Stimulated activated CD4-positive, alpha-beta T cell treated with anti-CD3 and anti-CD28 coated beads, Interleukin-4, amount 100 ng/mL, for 48 hours (primary cell): ENCODE measurements at places on chromosomes 5 and 9.

- DNase-seq: no peak
Observed at GRCh38 chr5:181235689-181236366, 7.9 kb downstream of the RACK1 start.

DNA sequence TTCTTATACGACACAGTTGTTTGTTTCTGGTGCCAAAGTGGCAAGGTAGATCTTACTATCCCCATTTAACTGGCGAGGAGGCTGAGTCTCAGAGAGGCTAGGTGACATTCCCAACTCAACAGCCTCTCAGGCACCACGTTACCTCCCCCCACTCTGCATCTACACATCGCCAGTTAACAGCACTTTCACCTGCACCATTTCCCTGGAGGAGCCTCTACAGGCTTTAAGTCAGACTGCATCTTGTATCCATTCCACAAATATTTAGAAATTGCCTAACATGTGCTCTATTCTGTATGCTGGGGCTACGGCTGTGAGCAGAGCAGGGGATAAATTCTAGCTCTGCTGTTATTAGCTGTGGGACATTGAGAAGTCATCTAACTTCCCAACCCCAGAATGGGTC lies 168.6 kb downstream of the INSYN2B start:
- DNase-seq: no peak

- no peak for DNase-seq
Observed at GRCh38 chr5:158033724-158034123, 174.8 kb upstream of the CLINT1 start.

DNA sequence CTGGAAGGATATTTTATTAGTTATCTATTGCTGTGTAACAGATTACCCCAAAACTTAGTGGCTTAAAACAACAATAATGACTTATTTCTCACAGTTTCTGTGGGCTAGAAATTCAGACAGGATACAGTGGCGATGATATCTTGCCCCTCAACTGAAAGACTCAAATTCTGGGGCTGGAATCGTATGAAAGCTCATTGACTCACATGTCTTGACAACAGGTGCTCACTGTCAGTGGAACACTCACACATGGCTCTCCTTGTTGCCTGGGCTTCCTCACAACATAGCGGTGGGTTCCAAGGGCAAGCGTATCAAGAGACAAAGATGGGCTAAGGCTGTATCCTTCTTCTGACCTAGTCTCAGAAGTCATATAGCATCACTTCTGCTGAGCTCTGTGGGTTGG lies 3.7 kb upstream of the GNPDA1 start:
- DNase-seq: peak; percentile 48

- DNase-seq: no peak
Observed at GRCh38 chr5:95181644-95182043, 103.2 kb downstream of the MCTP1 start.

GRCh38 chr5:78541086-78541654 lies 107.4 kb downstream of the LHFPL2 start:
- no peak for DNase-seq

- no peak for DNase-seq
Observed at GRCh38 chr5:87997662-87998061, 271.0 kb downstream of the TMEM161B start.

GRCh38 chr9:114098021-114098935 lies 814 bp downstream of the KIF12 start:
- peak; percentile 36 for DNase-seq

DNA sequence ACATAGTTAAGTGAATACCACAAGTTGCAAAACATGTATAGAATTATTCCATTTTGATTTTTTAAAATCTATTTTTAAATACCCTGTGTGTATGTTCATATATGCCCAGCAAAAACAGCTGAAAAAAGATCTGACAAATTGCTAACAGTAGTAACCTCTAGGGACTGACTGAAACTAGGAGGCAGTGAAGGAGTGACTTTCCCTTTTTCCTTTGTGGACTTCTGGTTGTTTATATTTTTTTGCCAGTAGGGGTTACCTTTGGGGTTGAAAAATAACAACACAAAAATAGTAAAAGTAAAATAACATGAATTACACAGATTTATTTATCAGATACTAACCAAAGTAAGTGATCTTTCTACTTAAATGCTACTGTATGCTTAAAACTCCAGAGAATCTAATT lies 2.9 kb downstream of the MEGF9 start:
- no peak for DNase-seq

DNA sequence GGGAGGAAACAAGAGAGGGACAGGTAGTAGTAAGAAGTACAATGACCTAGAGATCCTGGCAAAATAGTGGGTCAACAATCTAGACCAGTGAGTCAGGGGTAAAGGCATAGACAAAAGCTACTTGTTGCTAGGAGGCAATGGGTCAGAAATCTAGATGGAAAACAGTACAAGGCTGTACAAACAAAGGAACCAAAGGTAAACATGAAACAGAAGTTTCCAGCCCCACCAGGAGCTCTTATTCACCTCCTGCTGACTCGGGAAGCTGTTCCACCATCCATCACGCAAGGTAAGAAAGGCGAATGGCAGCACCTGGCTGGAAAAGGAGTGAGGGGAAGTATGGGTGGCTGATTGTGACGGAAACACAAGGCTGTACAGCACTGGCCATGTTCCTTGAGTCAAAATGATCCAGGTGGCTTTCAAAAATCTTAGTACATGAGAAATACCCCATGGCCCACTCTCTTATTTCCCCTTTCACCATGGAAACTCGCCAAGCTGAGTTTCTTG lies 70.5 kb upstream of the RAI14 start:
- DNase-seq: no peak

- DNase-seq: no peak
Observed at GRCh38 chr5:119943148-119943547, 313.8 kb downstream of the FAM170A start.

- DNase-seq: no peak
Observed at GRCh38 chr9:112380102-112380824, at the start of gene HSDL2. Gene HSDL2, plus strand, starts transcription at chr9:112380108. Its CDS starts 56 bp downstream, at chr9:112380164.

- DNase-seq: no peak
Observed at GRCh38 chr9:88776717-88777497, 214.4 kb upstream of the S1PR3 start.

DNA sequence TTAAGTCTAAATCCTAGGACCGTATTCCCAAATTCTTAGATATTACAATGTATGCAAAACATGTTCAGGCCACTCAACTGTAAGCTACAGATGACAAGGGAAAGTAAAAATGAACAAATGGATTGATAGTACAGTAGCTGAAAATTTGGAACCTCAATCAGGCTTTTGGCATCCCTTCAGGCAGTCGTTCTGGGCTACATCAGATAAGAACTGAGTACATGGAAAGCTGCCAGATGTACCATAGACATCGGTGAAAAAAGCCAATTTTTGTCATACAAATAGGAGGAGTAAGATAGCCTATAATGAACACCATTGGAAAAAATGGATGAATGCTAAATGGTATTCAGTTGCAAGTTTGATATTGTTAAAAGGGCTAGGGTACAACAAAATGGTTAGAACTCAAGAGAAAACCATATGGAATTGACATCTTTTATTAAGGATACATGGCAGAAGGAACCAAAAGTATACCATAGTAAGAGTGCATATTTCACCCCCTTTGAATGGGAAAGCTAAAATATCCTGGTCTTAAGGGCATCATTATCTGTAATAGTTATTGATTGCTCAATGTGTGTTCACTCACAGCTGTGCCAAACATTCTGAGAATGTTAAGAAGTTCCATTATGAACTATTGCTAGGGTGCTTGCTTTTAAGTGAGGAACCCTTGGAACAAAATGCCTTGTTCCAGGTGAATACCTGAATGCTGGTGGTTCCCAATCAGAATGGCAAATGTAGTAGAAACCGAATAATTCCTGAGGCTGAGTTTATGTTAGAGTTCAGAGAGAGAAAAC lies 86.4 kb downstream of the NR3C1 start:
- no peak for DNase-seq

DNA sequence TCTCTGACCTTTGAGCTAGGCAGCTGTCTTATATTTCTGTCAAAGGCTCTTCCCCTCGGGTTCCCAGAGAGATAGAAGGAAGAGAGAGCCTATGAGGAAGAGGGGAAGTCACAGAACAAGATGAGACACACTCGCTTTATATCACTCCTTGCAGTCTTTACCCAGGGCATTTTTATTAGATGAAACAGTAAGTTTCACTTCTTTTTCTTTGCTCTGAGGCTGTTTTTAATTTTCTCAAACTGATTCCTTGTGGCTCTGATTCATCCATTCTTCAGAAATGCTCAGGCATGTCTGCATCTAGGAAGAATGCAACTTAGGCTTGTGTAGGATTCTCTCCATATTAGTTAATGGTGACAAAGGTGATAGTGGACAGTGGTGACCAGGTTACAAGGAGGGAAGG lies 132.9 kb upstream of the CHD1 start:
- no peak for DNase-seq

DNA sequence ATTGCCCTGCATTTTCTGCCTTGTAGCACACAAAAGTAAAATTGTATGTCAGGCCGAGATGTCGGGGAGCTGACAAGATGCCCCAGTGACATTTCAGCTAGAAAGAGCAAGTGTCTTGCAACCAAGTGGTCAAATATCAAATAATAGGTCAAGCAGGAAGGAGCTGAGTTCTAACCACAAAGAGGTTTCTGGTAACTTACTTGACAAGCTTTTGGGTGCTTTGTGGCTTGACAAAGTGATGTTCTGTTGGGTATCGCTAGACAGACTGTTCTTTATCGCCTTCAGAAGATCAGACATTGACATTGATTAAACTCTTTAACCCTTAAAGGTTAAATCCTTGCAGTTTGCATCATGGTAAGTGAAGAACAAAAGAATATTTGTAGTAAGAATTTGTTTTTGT lies 419.9 kb downstream of the CCDC171 start:
- no peak for DNase-seq

- no peak for DNase-seq
Observed at GRCh38 chr9:36941441-36941840, 92.6 kb downstream of the PAX5 start.
